ENCODE measurements at places on chromosomes 6 and 20.

DNA sequence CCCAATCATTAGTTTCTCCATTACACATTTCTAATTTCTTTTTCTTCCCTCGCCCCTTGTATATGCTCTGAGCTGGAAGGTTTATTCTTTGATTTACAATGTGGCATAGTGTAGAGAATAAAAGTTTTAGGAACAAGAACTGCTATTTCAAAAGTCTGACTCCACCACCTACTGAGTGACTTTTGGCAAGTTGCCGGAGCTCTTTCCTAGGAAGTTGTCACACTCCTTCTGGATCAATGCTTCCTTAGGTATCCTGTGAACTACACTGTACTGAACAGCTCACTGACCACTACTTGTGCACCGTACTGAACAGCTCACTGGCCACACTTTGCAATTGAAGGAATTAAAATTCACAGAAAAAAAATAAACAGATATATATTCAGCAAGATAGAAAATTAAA is 458.2 kb downstream of the FRK start:
- no peak for DNase-seq

DNA sequence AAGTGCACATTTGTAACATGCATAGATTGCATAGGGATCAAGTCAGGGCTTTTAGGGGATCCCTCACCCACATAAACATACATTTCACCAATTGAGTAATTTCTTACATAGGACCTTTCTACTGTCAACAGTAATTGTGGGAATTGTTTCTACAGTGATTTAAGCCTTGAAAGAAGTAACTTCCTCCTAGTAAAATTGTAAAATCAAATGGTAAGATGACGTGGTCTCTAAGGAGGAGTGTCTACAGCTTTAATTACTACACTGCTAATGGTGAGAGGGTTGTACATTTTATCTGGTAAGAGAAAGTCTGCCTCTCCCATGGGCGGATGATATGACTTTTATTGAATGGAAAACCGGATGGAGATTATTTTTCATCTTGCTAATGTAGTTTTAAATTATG is 98.0 kb downstream of the RPP40 start:
- DNase-seq, result no peak

DNA sequence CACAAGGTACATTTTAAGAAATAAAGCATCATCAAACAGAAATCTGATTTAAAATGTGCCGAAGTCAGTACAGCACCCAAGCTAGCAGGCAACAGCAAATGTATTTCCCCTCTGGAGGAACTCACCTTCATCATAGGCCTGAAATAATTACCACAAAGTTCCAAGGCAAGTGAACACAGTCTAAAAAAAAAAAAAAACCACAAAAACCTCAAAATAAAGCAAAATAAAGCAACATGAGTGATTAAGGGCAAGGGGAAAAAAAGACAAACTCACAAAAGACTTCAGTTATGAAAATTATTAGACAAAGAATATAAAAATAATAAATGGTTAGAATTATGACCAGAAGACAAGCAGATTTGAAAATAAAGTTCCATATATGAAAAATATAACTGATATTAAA is 10.4 kb downstream of the GPR63 start:
- DNase-seq, result no peak

DNA sequence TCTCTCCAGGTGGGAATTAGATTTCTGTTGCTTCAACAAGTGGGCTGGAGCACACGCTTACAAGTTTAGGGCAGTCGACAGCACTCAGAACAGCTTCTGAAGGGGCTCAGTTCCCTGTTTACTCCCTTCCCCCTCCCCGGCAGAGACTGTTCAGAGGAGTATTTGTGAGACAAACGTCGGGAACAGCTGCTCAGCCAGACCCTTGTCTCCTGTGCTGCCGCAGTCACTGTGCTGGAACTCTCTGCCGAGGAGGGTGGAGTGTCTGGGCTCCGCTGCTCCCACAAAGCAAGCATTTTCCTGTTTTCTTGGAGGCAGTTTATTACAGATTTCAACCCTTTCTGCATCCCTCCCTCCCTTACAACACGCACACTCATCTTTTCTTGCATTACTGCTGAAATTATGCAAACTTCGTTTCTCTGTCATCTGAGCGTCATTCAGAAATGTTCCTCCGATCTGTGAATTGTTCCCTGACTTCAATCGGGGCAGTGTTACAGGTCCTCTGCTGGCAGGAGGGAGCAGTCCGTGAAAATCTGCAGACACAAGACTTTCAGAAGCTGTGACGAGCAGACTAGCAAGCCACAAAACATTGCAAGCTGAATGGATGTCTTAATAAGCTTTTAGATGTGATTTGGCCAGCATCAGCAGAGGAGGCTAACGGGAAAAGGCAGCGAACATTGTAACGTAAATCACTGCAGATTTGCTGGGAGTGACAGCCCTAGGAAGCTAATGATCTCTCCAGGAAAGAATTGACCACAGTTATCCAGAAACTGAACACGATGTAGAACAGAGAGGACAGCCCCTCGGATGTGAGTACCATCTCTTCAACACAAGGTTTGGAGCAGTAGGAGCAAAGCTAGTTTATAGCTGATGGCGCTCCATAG is 76.2 kb downstream of the LYRM2 start:
- DNase-seq, result no peak

DNA sequence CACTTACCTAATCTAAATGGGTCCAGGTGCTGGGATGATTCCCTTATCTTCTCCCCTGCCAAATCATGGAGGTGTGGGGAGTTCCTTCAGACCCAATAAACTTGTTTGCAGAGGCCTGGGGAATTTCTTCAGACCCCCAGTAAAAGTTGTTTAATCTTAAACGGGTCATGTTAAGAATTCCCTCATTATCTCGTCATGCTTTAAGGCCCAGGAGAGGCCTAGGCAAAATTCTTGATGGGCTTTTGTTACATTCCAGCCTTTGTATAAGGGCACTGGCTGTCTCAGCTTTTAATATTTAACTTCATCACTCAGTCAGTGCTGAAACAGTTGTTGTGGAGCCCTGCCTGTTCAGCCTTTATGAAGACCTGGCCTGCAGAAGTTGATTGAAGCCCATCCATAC is 11.0 kb upstream of the SLC35B3 start:
- no peak for DNase-seq

DNA sequence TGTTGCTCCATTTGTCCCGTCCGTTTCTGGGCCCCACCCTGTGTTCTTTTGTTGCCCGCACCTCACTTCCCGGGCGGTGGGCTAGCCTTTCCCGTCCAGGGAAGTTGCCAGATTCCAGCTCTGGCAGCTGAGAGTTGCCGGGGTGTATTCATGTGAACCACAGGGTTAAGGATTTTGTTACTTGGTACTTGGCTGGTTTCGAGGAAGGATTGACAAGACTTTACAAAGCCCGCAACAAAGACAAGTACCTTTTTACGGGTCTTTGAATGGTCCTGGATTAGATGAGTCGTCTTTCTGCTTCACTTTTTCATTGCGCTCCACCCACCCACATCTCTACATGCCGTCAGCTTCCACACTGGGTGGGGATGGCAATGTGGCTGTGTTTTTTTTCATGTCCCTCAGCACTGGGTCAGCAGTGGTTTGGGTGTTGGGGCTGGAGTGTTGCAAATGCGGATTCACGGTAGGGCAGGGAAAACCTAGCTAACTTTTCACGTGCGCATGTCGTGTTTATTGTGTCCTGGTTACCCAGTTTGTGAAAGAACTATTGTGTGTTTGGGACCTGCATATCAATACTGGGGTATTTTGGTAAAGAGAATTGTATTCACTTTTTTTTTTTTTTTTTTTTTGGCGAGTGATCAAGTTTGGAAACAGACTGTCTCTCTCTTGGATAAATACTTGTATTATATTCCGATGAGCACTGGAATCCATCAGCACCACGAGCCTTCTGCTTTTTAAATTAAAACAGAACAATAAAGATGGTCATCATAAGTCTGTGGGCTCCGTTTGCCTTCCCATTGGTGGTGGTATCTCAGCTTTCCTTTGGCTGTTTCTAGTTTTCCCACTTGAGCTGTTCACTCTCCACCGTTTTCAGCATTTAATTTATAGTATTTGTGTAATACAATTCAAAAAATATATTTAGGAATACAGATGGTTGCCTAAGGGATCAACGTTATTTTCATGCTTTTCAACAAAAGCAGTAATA is 1.2 kb downstream of the DUSP22 start:
- DNase-seq, result no peak
